ENCODE measurements at places on chromosomes 4 and X.

DNA sequence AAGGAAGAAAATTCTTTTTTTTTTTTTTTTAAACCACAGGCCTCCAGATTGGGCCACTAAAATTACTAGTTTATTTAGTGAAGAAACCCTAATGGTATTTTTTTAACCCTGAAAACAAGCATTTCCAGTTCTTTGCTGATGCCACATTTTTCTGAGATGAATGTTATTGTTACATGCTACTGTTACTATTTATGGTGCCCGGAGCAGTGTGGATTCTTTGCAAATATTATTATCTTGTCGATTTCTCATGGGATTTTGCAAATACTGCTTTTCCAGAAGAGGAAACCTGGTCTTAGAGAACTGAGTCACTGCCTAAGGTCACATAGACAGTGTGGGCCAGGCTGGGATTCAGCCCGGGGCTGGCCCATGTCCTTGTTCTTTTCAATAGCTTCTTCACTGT is 8.7 kb upstream of the ALAS2 start:
- no peak for DNase-seq

GRCh38 chrX:1384658-1385252 is 7.2 kb downstream of the SLC25A6 start:
- DNase-seq, result no peak

- DNase-seq, result no peak
These were observed 53.6 kb downstream of the BLTP1 start for GRCh38 chr4:122205687-122206086.

GRCh38 chr4:40301603-40302002 is 33.5 kb upstream of the CHRNA9 start:
- no peak for DNase-seq

DNA sequence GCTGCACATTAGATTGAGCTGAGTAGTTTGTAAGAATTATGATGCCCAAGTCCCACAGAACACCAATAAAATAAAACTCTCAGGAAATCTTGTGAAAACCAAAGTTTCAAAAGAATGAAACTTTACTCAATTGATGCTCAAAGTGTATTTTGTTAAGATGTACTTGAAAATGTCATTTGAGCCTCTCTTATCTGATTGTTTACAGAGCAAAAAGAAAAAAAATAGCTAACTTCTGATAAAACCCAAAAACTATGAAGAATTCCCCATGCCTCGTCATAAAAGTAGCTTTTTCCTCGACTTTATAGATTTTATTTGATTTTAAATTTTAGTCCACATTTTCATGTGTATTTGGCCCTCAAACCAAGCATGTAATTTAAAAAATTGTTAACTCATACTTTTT is 521.5 kb upstream of the FTHL17 start:
- no peak for DNase-seq

- no peak for DNase-seq
These were observed 106.8 kb downstream of the COL25A1 start for GRCh38 chr4:109195646-109196045.

DNA sequence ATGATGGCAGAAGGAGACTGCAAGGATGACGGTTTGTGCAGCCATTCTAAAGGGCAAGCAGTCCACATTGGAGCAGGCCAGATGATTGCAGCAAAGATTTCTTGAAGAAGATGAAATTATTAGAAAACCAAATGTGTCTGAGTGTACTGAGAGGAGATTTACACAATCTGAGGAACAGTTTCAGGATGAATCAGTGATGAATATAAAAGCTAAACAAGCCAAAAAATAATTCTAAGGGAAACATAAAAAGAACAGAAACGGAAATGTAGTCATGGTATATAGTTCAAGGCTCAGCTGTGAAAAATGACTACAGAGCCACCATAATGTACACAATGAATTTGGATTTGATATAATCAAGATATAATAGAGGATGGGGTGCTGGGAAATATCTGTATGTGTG is 168.5 kb downstream of the PDGFC start:
- DNase-seq, result no peak

- DNase-seq, result no peak
These were observed 130.8 kb upstream of the IL1RAPL2 start for GRCh38 chrX:104435249-104435648.

GRCh38 chr4:106114270-106114669 is 201.7 kb downstream of the TBCK start:
- no peak for DNase-seq

- DNase-seq, result no peak
These were observed 118.0 kb downstream of the SHISA3 start for GRCh38 chr4:42515156-42515884.

DNA sequence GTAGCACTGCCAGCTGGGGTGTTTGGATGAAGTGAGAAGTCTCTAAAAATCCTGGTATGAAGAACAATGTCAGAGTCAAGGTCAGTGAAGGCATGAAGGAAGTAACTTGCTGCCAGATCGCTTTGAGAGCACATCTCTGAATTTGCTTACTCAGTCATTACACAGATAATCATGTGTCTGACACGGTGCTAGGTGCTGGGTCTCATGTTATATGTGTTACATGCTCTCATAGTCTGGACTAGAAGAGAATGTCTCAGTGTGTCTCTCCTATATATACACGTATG is 337.9 kb downstream of the ARHGAP10 start:
- DNase-seq, result no peak
